ENCODE measurements at places on chromosomes 2 and 18.

- no peak for DNase-seq
Measured at GRCh38 chr2:188475945-188476344, 184.3 kb downstream of the GULP1 start.

DNA sequence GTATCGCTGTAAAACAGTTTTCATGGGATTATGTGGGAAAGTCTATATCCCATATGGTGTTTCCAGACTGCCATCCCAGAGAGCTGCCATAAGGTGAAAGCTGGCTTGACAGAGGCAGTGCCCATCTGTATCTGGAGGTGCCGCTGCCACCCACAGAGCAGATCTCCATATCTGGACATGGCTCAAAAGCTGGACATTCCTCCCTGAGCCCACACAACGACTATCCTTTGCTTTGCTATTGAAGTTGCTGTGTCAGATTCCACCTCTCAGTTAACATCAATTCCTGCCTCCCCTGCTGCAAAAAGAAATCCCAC, 55.2 kb downstream of the RND3 start:
- no peak for DNase-seq

DNA sequence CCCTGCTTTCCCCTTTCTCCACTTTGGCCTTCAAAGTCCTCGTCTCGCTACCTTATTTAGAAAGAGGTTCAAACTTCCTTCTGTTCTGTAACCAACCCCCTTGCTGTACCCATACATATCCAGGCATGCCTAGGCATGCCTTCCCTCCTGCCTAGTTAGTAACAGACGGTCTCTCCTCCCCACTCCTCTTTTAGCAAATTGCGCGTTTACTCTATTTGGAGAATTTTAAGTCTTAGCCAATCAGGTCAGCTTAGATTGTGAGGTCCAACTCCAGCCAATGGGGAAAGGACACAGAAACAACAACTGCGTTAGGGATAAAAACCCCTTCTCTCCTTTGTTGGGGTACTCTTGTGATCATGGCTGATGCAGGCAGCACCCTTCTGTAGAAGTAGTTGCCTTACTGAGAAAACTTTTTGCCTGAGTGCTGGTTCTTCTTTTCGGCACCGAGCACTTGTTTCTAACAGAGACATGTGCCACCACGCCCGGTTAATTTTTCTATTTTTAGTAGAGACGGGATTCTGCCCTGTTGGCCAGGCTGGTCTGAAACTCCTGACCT, 85.9 kb upstream of the FOXI3 start:
- DNase-seq, result no peak

DNA sequence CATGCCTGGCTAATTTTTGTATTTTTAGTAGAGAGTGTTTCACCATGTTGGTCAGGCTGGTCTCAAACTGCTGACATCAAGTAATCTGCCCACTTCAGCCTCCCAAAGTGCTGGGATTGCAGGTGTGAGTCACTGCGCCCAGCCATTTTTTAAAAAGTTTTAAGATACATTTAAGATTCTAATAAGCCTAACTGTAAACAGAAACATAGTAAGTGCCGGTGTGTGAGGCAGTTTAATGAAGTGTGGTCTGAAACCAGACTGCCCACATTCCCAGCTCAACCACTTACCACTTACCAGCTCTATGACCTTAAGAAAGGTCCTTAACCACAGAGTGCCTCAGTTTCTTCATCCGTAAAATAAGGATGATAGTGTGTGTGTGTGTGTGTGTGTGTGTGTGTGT, 42.4 kb downstream of the TMEM237 start:
- no peak for DNase-seq

DNA sequence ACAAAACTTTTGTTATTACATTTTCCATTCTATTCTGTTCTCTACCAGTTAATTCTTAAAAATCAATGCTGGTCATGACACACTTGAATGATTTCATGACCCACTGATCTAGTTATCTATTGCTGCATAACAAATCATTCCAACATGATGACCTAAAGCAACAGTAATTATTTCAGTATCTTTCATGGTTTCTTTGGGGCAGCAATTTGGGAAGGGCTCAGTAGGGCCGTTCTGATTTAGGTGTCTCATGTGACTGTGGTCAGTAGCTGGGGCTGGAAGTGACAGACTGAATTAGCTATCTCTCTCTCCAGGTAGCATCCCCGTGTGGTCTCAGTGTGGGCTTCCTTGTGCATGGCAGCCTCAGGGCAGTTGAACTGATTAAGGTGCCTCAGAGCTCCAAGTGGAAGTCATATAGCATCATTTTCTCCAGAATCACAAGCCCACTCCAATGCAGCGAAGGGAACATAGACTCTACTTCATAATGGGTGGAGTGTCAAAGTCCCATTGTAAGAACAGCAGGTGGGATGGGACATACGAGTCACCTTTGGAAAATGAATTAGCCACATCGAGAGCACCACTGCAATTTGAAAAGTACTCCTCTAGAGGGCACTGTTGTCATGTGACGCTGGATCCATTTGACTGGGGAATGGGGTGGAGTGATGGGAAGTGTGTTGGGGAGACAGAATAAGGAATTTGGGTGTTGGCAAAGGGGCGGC, 39.1 kb upstream of the FAM136A start:
- no peak for DNase-seq

DNA sequence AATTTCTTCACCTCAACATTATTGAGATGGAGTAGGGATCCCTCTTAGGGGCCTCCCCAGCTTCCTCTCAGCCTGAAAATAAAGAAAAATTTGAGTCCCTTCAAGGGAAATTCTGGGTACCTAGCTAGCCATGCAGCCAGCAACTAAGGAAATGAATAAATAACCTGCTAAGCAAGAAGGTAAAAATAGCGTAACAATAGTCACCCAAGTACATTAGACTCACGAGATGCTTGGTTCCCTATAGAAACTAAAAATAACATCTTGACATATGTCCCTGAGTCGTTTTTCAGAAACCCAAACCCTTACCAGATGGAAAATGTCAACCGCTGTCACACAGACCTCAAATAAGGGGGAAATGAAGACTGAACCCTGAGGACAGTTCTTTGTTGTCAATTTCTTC, 51.9 kb downstream of the CACNB4 start:
- DNase-seq, result no peak

- no peak for DNase-seq
Measured at GRCh38 chr2:18932853-18933252, 343.5 kb upstream of the NT5C1B start.

DNA sequence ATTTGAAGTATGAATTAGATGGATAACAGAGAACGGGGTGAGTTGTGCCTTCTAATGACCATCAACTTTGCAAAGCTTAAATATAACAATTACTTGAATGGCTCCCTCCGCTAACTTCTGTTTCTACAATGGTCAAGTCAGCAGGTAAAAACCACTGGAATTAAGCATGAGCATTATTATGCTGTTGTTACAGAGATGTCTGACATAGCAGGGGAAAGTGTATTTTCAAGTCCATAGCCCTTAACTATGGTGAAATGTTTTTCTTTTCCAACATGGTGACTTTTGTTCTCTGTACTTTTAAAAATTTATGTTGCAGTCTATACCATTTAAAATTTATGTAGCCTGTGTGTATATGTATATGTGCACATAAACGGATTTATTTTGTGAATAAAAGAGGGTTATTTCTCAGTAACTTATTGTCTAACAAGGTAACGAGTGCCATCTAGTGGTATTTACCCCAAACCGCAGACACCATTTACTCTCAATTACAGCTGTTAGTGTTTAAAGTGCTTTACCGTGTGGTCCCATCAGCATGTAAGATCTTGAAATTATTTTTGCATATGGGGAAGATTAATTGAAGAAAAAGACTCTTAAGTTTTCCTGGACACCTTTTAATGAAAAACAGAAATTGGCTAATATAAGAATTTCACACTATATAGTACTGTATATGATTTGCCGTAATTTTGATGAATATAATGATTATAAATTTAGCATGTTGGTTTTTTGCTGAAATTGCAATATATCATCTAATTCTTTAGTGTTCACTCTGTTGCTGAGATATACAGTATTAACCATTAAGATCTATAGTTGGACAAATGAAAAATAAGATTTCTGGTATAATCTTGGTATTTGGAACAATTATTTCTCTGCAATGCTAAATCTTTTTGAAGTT, 78.2 kb downstream of the UBE2E3 start:
- DNase-seq, result no peak

DNA sequence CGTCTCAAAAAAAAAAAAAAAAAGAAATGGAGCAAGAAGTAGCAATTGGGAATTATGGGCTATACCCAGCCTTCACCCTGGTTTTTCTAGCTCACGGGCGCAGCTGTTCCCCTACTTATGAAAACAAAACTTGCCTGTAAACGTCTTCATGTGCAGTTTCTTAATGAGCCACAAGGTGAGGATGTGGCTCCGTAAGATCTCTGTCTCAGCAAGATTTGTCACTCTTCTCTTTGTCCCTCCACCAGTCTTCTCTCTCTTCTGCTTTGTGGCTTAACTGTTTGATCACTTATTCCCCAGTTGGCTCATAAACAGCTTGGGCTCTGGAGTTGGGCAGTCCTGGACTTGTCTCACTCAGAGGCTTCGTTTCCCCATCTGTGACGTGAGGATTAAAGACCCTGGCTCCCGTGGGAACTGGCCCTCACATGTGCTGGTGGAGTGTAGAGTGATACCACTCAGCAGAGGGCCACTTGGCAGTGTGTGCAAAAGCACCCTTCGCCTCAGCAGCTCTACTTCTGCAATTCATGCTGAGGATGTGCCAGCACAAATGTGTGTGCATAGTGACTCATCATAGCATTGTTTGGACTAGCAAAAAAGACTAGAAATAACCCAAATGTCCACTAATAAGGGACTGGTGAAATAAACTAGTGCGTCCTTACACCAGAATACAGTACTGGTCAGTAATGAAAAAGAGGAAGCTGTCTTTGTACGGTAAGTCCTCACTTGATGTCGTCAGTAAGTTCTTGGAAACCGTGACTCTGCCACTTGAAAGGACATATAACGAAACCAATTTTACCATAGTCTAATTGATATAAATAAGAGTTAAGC, 8.7 kb downstream of the CEP68 start:
- DNase-seq, result no peak

GRCh38 chr2:128601298-128602037, 282.8 kb upstream of the HS6ST1 start:
- DNase-seq, result no peak
